ENCODE measurements at places on chromosomes 1 and 21.

- no peak for DNase-seq
These were observed 6.3 kb upstream of the PTP4A2 start for GRCh38 chr1:31944205-31945089.

DNA sequence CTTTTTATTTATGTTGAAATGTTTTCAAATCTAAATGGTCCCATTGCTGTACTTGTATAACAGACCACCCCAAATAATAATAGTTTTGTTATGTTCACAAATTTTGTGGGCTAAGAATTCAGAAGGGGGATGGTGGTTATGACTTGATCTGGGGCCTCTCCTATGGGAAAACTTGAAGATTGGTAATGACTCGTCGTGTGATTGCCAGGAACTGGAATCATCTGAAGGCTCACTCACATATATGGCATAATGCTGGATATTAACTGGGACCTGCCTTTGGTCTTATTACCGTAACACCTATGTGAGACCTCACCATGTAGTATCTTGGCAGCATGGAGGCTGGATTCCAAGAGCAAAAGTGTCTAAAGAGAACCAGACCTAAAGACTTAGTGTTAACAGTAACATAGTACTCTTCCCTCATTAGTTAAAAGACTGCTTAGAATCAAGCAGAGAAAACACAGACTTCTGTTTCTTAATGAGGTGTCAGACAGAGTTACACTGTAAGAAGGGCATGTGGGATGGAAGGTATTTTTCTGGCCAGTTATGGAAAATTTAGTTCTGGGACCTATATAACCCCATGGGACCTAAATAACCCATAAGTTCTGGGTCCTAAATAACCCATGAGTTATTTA, 11.9 kb downstream of the LYPLAL1 start:
- DNase-seq = no peak

DNA sequence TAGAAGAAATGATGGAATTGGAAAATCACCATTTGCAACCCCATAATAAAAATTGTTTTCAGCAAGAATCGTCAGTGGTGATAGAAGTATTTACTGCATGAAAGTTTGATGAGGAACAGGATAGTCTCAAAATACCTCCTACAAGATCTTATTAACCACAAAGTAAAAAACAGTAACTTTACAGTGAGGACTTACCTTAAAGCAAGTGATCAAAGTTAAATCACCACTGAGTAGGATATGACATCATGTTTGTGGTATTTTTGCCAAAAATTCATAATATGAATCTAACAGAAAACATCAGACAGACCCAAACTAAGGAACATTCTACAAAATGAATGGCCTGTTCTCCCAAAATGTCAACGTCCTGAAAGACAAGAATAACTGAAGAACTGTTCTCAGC, 19.9 kb downstream of the ALDH9A1 start:
- no peak for DNase-seq

GRCh38 chr1:221806236-221806635, 64.3 kb upstream of the DUSP10 start:
- no peak for DNase-seq

- DNase-seq = peak; percentile 73
These were observed 5.5 kb upstream of the PRKCZ start for GRCh38 chr1:2044510-2045319.

- no peak for DNase-seq
These were observed 519.0 kb downstream of the LTN1 start for GRCh38 chr21:28473530-28474220.

GRCh38 chr1:175498002-175498401, 245.4 kb downstream of the TNR start:
- DNase-seq = no peak

DNA sequence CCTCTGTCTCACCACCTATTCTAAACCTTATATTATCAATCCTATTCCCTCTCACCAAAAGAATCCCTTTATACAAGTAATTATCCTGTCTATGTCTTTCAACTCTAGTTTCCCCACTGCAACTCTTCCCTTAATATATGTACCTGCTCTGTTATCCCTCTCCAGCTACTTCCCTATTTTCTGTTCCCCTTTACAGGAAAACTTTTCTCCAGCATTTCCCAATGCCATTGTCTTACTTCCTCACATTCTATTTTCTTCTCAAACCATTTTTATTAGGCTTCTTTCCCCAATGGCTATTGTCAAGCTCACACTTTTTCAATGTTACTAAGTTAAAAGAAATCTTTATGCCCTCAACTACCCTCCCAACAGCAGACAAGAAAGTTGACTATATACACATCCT, 11.6 kb downstream of the DPYD start:
- DNase-seq = no peak

DNA sequence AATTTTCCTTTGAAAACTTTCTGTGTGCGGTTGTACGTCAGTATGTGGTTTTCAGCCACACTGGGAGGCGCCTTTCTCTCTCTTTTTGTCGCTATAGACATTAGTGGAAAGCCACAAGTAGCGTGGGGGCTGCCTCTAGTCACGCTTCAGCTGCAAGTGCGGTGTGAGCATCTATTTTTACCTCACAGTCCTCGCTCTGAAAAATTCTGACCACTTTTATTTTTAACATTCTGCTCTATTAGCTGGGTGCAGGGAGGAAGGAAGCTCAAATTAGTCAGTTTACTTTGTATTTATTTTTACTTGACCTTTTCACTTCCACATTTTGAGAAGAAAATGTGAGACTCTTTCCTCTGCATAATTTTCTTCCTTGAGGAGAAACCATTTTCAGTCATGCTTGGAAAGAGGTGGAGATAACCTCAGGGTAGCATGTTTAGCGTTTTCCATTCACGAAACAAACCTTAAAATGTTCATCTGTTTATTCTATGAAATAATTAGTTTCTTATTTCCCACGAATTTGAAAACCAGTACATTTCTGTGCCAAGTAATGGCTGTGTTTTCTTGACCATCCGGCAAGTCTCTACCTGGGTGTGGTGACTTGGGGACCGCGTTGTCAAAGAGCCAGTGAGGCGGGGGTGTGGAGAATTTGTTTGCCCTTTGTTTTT, 35.6 kb downstream of the ADARB1 start:
- no peak for DNase-seq

GRCh38 chr1:163186862-163187261, 15.9 kb downstream of the RGS5 start:
- DNase-seq = no peak

GRCh38 chr1:108000620-108001111, 35.7 kb upstream of the VAV3 start:
- no peak for DNase-seq

- no peak for DNase-seq
These were observed 743 bp downstream of the GPR52 start for GRCh38 chr1:174448531-174448883.

DNA sequence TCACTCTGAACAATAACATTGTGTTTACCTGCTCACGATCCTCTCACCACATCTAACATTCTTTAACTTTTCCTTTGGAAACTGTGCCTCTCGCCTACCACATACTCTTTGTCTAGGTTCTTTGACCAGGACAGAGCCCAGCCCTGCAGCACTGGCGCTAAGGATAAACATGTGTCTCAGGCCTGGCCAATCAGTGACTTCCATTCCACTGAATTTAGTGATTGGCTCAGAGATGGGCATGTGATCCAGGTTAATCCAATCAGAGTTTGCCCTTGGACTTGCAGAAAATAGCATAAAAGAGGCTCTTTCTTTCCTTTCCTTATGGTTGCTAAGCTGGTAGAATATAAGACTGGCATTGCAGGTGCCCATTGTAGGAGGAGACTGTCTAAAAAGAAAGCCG, 605.7 kb downstream of the MATN1 start:
- no peak for DNase-seq

DNA sequence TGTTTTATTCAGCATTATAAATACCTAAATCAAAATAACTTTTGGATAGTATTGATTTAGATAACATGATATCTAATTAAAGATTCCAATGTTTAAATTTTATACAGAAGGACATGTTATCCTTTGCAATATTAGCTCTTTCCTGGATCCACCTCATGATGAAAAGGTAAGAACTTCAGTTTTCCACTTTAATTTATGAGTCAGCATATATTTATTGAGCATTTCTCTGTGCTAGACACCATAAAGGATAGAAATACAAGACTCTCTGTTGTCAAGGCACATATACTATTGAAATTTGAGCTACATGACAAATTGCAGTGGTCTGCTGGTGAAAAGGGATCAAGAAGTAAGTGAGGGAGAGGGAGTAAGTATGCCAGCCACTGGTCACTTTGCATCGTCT, 68.1 kb upstream of the EXO1 start:
- DNase-seq = no peak

GRCh38 chr1:198483645-198484044, 56.8 kb downstream of the ATP6V1G3 start:
- no peak for DNase-seq

DNA sequence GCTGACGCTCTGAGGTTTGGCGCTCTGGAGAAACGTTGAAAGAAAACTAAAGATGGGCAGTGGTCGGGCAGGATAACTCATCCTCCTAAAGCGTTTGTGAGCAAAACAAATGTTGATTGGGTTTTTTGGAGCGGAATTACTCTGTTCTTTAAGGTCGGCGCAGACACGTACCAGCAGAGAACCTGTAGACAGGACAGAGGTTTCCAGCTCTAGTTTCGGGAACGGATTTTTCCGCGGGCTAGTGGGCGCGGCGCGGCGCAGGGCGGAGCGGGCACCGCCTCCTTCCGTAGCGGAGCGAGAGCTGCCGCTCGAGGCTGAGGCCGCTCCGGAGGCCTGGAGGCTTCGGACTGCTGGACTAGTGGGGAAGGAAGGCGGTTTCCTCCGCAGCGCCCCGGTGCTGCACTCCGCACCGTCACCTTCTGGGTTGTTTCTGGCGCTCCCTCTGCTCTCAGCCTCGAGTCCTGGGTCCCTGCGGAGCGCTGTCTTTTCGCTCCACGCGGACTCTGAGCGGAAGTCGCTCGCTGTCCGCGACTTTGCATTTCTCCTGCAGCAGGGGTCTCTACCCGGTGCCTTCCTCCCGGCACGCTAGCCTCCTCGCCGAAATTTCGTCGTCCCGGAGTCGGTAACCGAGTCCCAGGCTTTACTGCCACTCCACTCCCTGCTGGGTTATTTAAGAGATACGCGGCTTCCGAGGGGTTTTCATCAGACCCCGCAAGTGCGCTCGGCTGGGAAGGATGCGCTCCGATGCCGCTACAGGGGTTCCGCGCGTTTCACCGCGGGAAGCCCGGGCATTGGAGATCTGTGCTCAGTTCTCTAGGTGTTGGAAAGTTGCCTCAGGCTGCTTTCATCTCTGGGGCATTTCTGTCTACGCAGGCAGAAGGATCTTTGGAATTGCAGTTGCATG, 7.0 kb downstream of the FOXD2 start:
- no peak for DNase-seq

- no peak for DNase-seq
These were observed 26.4 kb downstream of the HIVEP3 start for GRCh38 chr1:41892301-41892781.

DNA sequence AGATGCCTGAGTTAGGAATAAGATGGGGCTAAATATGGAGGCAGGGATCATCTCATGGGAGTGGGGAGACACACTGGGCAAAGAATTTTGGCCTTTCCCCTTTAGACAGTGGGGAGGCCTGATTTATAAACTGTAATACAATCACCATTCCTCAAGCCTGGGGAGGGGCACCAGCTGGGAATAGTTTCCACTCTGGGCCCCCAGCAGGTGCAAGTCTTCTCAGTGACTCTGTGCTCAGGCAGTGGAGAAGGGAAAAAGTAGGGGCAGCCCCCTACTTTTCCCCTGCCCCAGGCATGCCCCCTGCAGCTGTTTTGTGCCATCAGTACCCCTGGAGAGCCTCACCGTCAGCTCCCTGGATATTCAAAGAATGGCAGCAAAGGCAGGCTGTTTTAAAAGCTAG, 19.1 kb downstream of the COA7 start:
- no peak for DNase-seq

- DNase-seq = no peak
These were observed 125.2 kb upstream of the DPYD start for GRCh38 chr1:98045767-98046641.

- no peak for DNase-seq
These were observed 27.8 kb downstream of the WNT2B start for GRCh38 chr1:112536561-112536960.

DNA sequence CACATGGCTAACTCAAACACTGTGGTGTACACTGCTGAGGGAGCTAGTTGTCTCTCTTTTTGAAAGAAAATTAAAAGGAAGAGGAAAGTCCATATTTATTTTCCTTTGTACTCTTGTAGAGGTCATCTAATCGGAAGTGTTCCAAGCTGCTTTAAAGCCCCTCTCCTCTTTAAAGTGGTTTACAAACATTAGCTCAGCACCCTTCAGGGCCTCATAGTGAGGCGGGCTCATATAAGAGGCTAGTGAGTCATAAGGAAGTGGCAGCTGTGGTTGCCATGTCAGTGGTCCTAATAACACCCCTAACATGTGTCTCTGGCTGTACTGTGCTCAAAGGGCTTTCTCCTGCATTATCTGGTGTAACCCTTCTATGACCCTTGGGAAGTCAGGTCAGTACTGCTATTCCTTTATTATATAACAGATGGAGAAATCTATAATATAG, 104.4 kb upstream of the SERBP1 start:
- DNase-seq = no peak

DNA sequence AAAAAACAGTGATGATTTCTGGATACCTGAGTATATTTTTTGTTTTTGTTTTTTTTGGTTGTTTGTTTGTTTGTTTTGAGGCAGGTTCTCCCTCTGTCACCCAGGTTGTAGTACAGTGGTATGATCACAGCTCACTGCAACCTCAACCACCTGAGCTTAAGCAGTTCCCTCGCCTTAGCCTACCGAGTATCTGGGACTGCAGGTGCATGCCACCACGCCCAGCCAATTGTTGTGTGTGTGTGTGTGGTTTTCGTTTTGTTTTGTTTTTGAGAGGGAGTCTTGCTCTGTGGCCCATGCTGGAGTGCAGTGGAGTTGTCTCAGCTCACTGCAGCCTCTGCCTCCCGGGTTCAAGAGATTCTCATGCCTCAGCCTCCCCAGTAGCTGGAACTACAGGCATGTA, 55.3 kb upstream of the RCC1 start:
- no peak for DNase-seq

- no peak for DNase-seq
These were observed 5.0 kb upstream of the MRPL24 start for GRCh38 chr1:156745881-156746280.

DNA sequence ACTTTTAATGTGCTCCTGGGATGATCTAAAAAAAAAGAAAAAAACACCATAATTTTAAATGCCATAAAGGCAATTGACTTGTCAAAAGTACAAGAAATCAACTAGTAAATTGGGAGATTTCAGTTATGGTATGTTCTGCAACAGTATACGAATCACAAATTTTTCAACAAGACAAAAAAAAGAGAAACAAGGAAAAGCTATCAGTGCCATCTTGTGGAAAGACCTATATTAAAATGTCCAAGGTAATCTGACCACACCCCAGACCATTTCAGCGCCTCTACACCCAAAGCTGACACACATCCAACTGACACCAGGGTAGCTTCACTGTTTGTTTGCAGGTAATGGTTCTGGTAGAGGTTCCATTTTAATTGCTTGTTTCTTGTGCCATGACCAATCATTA, 5.0 kb upstream of the DUSP23 start:
- no peak for DNase-seq

- DNase-seq = no peak
These were observed 173.0 kb downstream of the CDC7 start for GRCh38 chr1:91673613-91674012.

- DNase-seq = no peak
These were observed 71.1 kb downstream of the IER5 start for GRCh38 chr1:181159451-181160140.

- no peak for DNase-seq
These were observed 3.3 kb downstream of the GPR153 start for GRCh38 chr1:6257541-6258069.
